Esophagus squamous epithelium (tissue), 5 donors: ENCODE measurements at places on chromosomes 1 and 21.

- no peak for DNase-seq
These were observed 209.1 kb upstream of the LYPLAL1 start for GRCh38 chr1:218964471-218965185.

DNA sequence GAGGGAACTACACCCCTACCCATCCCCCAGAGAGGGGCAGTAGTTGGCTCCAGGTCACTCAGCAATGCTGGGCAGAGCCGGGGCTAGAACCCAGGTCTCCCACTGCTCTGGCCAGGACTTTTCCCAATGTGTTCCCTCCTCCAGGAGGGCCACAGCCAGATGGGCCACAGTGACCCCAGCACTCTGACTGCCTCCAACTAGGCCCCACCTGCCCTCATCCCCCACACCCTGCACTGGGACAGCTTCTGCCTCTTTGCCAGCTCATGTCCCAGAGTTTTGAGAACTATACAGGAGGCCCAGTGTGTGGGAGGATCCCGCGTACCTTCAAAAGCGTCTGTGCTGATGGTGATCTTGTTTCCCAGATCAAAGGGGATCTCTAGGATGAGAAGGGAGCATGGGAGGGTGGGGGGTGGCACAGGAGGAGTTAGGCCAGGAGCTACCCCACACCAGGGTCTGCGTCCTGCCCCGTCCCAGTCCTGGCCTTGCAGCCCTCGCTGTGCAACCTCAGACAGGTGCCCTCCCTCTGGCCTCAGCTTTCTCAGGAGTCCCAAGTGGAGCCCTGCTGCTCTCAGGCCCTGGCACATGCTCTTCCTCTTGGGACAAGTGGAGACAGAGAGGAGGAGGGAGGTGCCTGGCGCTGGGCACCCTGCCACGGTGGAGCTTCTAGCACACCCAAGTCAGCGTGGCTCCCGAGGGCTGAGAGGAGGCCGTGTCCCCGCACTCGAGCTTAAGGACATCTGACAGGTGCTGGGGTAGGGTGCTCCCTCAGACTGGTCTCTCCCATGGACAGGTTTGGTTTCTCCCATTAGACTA lies 22.0 kb downstream of the MYOM3 start:
- DNase-seq, result no peak

DNA sequence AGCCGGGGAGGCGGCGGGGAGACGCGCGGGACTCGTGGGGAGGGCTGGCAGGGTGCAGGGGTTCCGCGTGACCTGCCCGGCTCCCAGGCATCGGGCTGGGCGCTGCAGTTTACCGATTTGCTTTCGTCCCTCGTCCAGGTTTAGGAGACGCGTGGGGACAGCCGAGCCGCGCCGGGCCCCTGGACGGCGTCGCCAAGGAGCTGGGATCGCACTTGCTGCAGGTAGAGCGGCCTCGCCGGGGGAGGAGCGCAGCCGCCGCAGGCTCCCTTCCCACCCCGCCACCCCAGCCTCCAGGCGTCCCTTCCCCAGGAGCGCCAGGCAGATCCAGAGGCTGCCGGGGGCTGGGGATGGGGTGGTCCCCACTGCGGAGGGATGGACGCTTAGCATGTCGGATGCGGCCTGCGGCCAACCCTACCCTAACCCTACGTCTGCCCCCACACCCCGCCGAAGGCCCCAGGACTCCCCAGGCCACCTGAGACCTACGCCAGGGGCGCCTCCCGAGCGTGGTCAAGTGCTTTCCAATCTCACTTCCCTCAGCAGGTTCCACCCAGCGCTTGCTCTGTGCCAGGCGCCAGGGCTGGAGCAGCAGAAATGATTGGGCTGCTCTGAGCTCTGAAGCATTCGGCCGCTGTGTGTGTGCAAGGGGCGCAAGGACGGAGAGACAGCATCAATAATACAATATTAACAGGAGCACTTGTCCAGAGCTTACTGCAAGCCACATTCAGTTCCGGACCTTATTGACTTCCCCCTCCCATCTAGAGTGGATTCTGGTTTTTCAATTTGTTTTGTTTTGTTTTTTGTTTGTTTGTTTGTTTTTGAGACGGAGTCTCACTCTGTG lies 10.3 kb downstream of the SIM2 start:
- DNase-seq, result no peak

GRCh38 chr1:209497729-209498128 lies 85.8 kb upstream of the CAMK1G start:
- no peak for DNase-seq

DNA sequence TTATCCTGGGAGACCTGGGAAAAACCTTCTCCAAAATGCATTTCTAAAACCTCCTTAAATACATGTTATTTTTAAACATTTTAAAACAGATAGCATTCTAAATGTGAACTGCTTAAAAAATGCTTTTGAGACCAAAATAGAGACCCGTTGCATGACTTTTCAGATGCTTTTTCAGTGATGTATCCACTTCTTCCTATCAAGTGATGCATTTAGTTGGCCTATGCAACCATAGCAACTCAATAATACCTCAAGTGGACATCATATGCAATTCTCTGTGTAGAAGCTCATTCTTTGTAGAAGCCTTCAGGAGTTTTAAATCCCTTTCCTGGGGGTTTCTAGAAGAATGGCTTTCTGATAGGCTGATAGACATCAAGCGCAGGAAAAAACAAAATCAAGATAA lies 94.5 kb upstream of the RAVER2 start:
- no peak for DNase-seq

GRCh38 chr1:36529769-36530260 lies 47.1 kb upstream of the CSF3R start:
- no peak for DNase-seq

- no peak for DNase-seq
These were observed 9.4 kb downstream of the CR2 start for GRCh38 chr1:207463571-207463970.

DNA sequence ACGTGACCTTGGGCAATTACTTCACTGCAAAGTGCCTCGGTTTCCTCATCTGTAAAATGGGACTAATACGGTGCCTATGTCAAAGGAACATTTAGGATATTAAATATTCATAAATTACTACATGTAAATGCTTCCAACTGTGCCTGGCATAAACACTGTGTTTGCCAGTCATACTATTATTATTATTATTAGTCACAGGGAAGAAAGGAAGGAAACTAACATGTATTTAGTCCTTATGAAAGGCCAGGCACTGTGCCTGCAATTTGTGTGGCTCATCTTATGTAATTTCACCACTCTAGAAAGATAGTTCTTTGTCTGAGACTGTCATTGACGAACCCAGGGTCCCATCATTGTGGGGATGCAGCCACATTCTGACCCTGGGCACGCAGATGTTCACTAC lies 45.0 kb downstream of the EPHB2 start:
- no peak for DNase-seq

- no peak for DNase-seq
These were observed 898 bp downstream of the C1orf174 start for GRCh38 chr1:3898994-3899753.

DNA sequence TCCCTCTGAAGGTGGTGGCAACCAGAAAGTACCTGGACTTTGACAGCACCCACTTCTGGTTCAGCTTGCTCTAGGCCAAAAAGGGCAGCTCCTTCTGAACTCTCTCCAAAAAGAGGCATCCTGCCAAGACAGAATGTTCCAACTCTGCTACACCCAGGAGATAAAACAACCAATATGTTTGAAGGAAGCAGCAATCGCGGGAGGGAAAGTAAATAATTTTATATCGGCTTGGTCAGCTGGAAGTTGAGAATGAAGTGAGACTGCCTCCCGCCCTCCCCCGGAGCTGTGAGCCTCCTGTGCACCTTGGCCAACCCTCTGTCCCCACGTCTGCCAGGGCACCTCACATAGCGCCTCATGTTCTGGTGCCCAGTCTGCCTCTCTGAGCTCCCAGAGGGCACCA lies 130.3 kb upstream of the ATP1A1 start:
- DNase-seq, result no peak

- DNase-seq, result no peak
These were observed 29.5 kb downstream of the C21orf91 start for GRCh38 chr21:17789656-17790055.

DNA sequence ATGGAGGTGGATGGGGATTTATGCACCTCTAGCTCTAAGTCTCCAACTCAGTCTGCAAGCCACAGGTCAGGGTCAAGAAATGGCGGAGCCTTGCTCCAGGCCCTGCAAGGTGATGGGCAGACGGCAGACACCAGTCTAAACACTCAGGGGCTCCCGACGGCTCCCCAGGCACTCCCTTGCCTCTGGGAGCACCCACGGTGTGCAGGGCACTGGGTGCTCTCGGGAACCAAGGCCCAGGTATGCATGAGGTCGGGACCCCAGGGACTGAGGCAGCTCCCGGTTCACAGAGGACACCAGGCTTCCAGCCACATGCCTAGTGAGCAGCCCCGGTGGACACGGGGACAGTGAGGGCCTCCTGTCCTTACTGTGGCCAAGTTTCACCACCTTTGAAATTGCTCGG lies 53.1 kb upstream of the TTC34 start:
- DNase-seq, result no peak
